DMS 273 treated with DMSO at 0.1 percent for 48 hours (cell line): ENCODE measurements at places on chromosomes 5 and 9.

- no peak for DNase-seq
These were observed 92.0 kb downstream of the PHF2 start for GRCh38 chr9:93668261-93668871.

DNA sequence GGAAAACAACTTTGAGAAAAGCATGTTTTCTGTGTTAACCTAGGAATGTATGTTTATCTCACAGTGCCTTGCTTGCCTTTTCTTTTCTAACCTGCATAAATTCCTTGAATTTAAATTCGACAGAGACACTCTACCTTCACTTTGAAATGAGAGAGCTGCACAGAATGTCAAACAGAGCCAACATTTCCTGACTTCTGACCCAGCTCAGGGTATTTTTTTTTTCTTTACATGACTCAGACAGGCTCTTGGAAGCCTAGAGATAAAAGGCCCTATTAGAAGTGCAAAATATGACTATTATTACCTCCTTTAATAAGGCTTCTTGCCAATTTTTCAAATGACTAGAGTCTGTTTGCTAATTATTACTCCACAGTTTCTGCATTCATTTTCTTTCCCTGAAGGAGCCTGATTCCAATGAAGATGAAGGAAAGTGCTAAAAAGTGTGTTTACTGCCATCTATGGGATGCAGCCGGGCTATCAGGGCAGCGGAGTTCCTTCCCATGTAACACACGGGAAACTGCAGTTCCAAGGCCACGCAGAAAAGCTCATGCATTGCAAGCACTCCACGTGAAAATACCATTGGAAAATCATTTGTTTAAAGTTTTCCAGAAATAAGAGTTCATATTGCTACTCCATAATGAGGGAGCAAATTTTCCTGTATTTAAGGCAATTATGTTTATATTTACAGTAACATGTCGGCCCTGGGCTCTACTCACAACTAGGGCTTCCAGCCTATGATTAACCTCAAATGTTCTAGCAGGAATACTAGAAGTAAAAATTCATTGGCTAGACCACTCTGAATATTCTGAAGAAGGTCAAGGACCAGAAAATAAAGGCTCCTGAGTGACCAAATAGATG is 485.6 kb downstream of the ZSWIM6 start:
- no peak for DNase-seq

- DNase-seq: no peak
These were observed 179.1 kb downstream of the MUSK start for GRCh38 chr9:110847671-110848070.

DNA sequence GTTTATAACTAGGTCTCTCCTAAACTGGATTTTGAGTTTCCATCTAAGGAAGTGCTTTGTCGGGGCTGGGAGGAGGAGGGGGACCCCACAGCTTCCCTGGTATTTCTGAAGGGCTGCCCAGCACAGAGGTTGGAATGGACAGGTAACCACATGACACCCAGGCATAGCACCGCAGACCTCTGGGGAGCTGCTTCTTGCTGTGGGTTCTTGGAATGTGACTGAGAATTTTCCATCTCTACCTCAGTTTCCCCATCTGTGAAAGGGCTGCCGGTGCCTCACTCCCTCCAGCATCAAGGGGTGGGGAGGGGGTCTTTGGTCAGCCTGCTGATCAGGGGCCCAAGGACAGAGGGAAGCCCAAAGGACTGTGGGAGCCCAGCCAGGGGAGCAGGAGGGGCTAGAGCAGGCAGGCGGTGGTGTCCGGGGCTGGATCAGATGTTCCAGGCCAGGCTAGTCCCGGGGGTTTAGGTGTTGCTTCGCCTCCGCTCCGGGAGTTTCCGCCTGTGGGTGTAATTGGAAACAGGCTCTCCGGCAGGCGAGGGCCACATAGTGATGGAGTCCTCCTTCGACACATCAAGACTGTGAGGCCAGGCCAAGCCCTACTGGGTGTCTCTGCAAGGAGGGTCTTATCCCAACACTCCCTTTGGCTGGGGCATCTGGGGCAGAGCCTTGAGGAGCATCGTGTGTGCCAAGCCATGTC is 3.3 kb downstream of the OLFML2A start:
- no peak for DNase-seq

DNA sequence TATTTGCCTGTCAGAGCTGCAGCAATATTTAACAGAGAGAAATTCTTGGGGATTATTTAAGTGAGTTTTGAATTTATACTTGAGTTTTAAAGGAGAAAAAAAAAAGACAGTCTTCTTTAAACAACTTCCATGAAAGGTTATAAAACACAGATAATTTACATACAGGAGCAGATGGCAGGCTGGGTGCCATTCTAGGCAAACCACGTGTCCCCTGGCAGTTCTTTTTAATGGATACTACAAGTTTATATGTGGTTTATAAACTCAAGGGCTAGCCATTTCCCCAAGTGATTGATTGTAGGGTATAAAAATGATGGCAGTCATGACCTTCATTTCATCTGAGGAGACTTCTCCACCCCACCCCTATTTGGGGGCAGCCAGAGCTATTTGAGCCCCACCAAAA is 166.6 kb downstream of the FSTL4 start:
- DNase-seq: no peak

DNA sequence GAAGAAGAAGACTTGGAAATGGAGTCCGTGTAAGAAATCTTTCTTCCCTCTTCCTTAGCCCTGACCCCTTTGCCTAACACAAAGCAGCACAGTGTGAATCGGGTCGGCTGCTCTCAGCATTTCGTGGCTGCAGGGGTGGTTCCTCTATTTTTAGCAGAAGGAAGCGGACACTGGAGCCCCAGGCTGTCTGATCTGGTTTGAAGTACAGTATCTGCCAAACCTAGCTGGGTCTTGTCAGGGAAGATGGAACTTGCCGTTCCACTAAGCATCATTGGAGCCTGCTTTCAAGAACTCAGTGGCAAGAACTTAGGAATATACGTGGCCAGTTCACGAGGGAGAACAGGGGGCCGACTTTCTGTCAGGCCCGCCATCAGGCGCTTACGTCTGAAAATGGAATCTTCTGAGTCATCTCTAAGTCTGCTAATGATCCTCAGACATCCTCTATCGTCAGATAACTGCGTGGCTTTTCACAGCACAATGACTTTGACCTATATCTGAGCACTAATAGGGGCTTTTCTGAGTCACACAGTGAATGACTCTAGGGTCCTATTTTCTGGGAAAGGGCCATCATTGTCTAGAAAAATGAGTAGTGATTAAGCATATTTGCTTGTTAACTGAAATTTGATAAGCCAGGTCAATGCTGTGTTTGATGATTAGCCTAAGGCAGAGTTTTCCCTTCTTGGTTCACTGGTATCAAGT is 43.3 kb upstream of the NCS1 start:
- no peak for DNase-seq
